ENCODE measurements at places on chromosomes 7 and 10.

DNA sequence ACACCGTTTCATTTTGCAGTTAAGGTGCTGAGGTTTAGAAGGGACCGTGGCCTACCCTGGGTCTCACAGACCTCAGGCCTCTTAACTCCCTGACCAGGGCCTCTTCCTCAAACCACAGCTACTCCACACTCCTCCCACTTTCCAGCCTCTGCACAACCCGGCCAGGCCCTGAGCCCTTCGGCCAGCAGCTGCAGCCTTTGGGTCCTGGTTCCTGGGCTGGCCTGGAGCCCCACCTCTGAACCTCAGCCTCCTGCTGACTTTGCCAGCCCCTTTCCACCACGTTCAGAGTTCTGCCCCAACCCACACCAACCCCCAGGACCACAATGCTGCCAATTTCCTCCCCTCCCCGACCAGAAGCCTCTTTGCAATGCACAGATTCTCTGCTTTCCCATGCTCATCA is 84.1 kb downstream of the VOPP1 start:
- DNase-seq = no peak

- no peak for DNase-seq
These were observed 269.8 kb downstream of the ADARB2 start for GRCh38 chr10:1467334-1468076.

- DNase-seq = no peak
These were observed 74.4 kb downstream of the NHLRC2 start for GRCh38 chr10:113928830-113929229.

DNA sequence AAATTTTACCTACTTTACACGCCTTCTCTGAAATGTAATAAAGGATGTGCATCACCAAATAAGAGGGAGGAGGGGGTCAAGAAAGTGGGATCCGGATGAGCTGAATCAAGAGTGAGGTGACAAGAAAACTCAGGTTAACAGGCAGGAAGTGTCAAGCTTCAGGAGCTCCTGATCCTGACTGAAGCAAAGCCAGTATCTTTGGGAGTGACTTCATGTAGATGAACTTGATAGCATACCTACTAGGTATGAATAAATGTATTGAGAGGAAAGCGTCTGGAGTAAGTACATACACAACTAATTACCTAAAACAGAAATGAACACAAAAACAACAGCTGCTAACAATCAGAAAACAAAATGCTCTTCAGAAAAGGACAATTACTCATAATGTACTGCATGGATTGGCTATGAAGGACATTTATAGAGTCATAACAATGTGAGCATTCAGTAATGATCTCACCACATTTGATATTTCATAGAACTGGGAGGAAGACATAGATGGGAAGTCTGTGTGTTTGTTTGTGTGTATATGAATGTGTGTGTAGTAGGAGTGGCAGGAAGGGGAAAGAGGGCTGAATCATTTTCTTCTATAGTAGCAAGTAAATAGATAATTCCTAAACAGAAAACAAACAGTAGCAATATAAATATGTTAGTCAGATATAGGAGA is 29.4 kb downstream of the PRKG1 start:
- DNase-seq = no peak

DNA sequence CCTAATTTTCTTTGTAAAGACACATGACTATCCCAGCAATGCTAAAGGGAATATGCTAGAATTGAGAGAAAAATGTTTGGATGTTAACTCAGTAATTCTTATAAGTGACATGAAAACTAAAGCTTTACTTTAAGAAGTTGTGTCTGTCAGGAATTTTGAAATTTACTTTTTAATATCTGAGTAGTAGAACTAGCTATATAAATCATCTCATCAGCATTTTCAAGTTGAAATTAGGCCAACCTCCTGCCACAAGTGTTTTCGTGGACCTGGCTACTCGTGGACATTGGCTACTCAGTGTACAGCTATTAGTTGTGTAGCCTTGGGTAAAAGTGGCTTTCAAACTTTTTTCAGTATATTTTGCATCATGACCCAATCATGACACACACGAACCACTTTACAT is 70.5 kb downstream of the ADD3 start:
- no peak for DNase-seq

DNA sequence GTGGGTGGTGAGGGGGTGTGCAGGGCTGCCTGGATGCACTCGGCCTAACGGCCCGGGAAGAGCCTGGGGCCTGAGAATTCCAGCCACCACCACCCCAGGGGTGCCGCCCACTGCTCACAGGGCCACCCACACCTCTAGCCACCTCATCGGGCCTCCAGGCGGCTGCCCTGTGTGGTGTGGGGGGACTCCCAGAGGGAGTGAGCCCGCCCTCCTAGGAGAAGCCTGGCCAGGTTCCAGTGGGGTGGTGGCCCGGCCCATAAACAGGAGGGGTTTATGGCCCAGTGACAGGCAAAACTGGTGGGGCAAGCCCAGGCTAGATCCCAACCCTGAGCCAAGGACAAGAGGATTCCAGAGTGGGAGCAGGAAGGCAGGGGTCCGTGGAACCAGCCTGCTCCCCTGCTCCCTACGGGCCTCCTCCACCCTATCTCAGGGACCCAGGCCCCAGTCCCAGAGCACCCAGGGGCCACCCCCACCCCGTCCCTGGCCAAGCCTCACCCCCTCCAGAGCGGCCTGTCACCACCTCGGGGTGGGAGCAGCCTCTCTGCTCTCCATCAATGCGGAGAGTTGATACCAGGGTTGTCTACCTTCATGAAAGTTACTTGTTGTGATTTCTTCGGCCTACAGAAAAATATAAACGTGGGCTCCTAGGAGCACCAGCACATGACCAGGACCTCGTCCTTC is 20.2 kb upstream of the PDGFA start:
- DNase-seq = no peak

DNA sequence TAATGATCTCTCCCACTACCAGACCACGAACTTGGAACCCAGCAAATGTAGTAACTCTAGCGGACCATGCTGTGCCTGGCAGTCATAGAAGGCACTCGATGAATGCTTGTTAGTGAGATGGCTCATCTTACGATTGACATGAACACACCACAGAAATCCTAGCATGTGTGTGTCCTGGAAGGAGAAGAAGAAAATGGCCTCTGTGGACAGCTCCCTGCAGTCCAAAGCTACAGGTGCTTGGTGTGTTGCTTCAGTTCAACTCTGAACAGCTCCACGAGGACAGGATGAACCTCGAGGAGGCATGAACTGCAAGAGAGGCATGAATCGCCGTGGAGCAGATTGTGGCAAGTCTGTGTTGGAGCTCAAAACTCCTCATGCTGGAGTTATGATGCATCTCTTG is 93.5 kb downstream of the KLF6 start:
- no peak for DNase-seq

GRCh38 chr10:30489346-30489745 is 55.4 kb downstream of the MAP3K8 start:
- DNase-seq = no peak

GRCh38 chr10:792083-792791 is 102.8 kb upstream of the DIP2C start:
- DNase-seq = no peak

- DNase-seq = no peak
These were observed 23.1 kb downstream of the PDE1C start for GRCh38 chr7:32047075-32047474.

- DNase-seq = no peak
These were observed 23.6 kb upstream of the HIBADH start for GRCh38 chr7:27686315-27686714.

- no peak for DNase-seq
These were observed 21.0 kb upstream of the GRB10 start for GRCh38 chr7:50803359-50804337.
